ENCODE measurements at places on chromosomes 3 and 15.

GRCh38 chr15:60960517-60960916, 268.6 kb downstream of the RORA start:
- DNase-seq = no peak

- DNase-seq = no peak
Observed at GRCh38 chr3:101898752-101899169, 49.4 kb downstream of the NFKBIZ start.

DNA sequence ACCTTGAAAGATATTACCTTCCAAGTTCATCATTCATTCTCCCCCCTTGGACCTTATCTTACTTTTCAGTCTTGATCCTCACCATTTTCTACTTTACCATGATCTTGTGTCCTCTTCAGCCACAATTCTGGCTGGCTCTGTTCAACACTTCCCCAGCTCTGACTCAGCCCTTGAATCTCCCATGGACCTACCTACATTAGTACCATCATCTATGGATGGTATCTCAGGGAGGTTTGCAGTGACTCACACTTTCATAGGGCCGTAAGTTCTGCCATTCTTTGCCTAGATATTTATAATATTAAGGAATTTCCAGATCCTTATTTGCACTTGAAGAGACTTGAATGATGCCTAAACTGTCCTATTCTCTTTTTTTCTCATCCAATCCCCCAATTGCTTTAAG, 213.7 kb upstream of the RORA start:
- no peak for DNase-seq

GRCh38 chr3:132342183-132342582, 25.0 kb downstream of the ACP3 start:
- DNase-seq = no peak

GRCh38 chr3:16987141-16987540, 102.4 kb downstream of the PLCL2 start:
- no peak for DNase-seq

DNA sequence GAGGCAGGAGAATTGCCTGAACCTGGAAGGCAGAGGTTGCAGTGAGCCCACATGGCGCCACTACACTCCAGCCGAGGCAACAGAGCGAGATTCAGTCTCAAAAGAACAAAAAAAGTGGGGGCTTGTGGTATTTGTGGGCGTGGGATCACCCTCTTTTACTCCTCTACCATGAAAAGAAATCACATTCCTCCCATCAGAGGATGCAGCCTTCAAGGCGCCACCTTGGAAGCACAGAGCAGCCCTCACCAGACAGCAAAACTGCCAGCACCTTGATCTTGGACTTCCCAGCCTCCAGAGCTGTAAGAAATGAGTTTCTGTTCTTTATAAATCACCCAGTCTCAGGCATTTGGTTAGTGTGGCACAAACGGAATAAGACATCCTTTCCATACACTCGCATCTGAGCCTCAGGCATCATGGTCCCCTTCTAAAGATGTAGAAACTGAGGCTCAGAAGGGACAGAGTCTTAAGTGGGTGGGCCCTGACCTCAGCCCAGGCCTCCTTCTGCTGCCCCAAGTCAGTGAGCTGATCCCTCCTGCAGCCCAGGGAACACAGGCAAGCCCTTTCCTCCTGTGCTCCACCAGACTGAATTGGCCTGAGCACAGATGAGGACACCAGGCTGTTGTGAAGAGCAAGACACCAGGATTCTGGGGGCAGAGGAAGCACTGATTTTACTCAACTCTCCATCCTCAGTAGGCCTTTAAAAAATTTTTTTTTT, 201.7 kb upstream of the LINGO1 start:
- no peak for DNase-seq

DNA sequence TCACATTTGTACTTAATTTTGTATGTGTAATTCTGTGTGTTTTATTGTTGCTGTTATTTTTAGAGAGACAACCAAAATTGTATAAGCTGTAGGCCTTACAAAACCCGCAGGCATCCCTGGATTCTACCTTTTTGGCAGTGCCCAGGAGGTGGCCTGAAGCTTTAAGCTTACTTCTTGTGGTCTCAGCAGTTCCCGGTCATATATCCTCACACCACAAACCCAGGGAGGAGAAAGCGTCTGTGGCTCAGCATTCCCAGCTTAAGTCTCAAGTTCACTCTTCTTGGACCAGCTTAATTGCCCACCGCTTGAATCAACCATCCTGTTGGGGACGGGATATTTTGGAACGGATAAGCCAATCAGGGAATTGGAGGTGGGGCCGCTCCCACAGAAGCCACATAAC, 36.7 kb downstream of the C2CD4A start:
- DNase-seq = no peak
